CD4-positive, alpha-beta memory T cell (primary cell): ENCODE measurements at places on chromosomes 3 and 15. TPM values are rescaled to one million over a fixed set of nuclear protein-coding genes. Genes with fewer than 3 reads are reported as not detected.

GRCh38 chr3:155093261-155093660 is 13.1 kb downstream of the MME start:
- no peak for DNase-seq

DNA sequence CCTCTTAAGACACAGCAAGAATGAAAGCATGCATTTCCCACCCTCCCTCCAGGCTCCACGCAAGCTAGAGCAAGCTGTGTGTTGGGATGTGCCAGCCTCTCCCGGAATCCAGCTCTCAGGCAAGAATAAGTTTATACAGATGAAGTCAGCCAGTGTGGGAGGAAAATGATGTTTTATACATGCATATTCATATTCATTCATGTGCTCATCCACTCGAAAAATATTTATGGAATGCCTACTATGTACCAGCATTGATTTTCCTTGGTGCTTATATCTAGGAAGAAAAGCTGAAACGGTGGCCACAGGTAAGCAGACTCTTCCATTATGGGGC is 62.7 kb downstream of the KLHL6 start:
- DNase-seq: no peak

- DNase-seq: peak; percentile 45
Measured at GRCh38 chr3:16897254-16897926, 12.6 kb downstream of the PLCL2 start.

GRCh38 chr15:69314131-69314530 is 15.4 kb downstream of the PAQR5 start:
- no peak for DNase-seq

DNA sequence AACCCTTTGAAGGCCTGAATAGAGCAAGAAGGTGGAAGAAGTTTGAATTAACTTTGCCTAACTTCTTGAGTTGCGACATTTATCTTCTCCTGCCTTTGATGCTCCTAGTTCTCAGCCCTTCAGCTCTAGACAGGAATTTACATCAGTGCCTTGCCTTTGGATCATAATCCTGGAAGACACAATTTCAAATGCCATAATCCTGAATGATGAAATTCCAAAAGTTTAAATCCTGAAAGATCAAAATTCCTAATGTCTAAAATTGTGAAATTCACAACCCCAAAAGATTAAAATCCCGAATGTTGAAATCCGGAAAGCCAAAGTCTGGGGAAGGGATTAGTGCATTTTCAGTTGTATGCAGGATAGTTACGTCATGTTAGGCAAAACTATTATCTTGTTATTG is 166.6 kb upstream of the PDZRN3 start:
- no peak for DNase-seq

GRCh38 chr3:45869638-45870037 is 16.7 kb upstream of the CCR9 start:
- DNase-seq: no peak

DNA sequence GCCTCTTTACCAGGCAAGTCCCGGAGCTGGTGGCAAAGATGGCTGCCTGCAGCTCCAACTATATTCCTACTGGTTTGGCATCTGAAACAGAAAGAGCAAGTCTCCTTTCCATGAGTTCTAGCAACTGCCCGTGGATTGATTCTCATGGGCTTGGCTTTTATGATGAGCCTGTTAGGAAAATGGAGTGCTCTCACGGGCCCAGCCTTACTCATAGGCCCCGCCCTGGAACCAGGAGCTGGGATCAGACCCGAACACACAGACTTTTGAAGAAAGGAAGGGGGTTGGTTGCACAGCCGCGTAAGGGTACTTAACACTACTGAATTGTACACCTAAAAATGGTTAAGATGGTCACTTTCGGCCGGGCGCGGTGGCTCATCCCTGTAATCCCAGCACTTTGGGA is 2.9 kb downstream of the NRROS start:
- no peak for DNase-seq

The LDHAL6B gene
- not detected for total RNA-seq

The LRTM1 gene
- total RNA-seq: not detected

The BSN gene
- total RNA-seq: 0.06 TPM

The CELF6 gene
- total RNA-seq: 2.6 TPM

The CCK gene
- total RNA-seq: not detected

The CFAP91 gene
- 0.58 TPM for total RNA-seq

The THBS1 gene
- 4.0 TPM for total RNA-seq

The GHSR gene
- total RNA-seq: not detected

The C3orf85 gene
- total RNA-seq: not detected
